AG08396 (cell line): ENCODE measurements at places on chromosomes 11 and 22.

DNA sequence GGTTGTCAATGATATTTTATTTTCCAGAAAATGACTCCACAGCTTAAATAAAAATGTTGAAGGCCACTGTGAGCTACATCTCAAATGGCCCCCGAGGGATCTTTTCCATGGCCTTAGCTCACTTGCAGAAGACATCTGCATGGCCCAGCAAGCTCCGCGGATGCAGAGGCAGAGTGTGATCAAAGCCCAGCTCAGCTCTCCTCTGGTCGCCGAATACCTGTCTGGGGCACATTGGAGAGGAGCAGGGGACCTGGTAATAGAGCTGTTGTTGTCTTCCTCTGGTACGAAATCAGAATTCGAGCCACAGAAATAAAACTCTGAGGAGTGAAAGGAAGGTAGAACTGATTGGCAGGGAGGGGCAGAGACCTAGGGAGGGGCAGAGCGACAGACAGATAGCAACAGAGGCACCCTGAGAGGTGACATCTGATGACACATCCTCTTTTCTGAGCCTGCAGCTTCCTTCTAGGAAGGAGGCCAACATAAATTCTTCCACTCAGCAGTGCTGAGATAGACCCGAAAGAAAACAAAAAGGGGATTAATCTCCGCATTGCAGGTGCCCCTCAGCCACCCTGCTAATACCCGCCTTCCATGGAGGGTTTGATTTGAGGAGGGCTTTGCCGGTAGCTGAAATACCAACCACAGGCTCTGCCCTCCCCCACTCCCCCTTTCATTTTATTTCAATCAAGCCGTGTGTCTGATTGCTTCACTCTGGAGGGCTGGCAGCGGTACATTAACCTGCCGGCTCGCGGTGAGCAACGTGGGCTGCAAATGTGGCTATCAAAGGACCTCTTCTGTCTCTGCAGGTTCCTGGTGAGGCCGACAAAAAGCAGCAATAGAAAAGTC lies 759.4 kb downstream of the OPCML start:
- no peak for DNase-seq

DNA sequence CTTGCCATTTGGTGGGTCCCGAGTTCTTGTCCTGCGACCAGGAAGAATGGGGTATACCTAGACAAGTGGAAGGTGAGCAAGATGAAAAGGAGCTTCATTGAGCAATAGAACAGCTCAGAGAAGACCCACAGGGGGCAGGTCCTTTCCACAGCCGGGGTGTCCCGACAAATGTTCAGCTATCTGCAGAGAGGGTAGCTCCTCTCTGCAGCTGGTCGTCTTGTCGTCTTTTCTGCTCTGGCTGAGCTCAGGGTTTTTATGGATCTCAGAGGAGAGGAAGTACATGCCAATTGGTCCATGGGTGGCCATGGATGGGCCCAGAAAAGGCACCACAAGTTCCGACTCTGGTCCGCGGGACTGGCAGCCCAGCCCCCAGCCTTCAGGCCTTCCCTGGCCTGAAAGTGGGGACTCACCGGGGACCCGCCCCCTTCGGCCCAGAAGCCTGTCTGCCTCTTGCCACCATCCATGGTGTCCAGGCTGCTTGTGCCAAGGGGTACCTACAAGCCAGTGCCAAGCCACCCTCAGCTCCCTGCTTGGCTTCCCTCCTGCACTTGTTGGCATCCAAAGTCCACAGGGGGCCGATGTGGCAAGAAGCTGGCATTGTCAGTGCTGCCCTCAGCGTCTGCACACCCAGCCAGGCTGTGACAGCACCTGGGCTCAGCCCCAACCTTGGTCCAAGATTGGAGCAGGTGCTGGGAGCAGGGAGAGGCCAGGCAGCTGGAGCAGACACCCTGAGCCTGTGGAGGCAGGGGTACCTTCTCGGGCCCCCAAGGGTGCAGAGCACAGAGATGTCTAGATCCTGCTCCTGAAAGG lies 438.9 kb downstream of the TBC1D22A start:
- no peak for DNase-seq

DNA sequence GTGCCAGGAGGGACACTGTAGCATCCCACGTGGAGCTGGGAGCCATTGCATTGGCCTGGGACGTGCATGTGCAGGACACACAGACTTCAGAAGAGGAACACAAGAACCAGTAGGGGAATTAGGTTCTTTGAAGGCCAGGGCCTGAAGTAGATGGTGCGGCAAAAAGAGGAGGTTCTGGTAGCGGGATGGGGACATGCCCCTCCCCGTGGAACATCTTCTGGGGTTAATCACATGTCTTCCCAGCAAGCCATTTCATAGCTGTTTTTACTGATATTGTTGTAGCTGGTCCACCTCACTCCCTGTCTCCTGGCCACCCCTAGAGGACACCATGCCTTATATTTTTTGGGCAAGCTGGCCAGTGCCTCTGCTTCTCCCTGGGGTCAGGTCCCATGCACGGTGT lies 74.3 kb downstream of the SCN3B start:
- DNase-seq, result no peak

- no peak for DNase-seq
These were observed 11.0 kb downstream of the TP53AIP1 start for GRCh38 chr11:128931668-128932067.

- no peak for DNase-seq
These were observed 31.7 kb upstream of the DRD2 start for GRCh38 chr11:113506893-113507292.

GRCh38 chr11:116703421-116703820 lies 69.4 kb downstream of the BUD13 start:
- no peak for DNase-seq

- DNase-seq, result no peak
These were observed 78.0 kb downstream of the MYEOV start for GRCh38 chr11:69371731-69372588.

- no peak for DNase-seq
These were observed 598.8 kb downstream of the TBC1D22A start for GRCh38 chr22:47361247-47361646.

DNA sequence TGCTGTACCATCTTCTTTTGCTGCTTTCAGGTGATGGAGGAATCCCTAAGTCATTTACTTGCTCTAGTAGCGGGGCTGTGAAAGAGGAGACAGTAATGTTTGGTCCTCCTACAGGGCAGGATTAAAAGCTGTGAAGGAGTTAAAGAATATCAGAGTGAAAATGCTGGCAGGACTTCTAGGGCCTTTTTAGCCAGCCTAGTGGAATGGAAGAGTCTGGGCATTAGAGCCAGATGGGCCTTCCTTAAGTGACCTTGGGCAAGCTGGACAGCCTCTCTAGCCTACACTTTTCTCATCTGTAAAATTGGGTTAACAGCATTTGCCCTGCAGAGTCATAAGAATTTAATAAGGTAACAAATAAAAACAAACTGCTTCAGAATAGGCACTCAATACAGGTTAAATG lies 114.7 kb downstream of the RBFOX2 start:
- no peak for DNase-seq

GRCh38 chr11:34926101-34926830 lies 9.8 kb downstream of the PDHX start:
- peak; percentile 11 for DNase-seq

GRCh38 chr22:19407649-19408606 lies 23.6 kb downstream of the HIRA start:
- DNase-seq, result no peak

GRCh38 chr11:62708392-62708791 lies 916 bp downstream of the GNG3 start:
- DNase-seq, result no peak

DNA sequence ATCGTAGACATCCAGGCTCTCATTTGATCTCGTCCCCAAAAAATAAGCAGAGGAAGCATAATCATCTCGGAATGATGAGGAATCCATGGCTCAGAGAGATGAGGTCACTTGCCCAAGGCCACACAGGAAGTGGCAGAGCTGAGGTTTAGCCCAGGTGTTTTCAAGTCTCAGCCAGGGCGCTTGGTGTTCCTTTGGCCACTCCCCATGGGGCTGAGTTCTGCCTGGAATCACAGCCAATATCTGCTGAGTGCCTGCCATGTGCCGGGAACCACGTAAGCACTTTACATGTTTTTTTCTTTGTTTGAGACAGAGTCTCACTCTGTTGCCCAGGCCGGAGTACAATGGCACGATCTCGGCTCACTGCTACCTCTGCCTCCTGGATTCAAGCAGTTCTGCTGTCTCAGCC lies 29.5 kb upstream of the MYH9 start:
- DNase-seq, result no peak

- DNase-seq, result peak; percentile 79
These were observed 6.7 kb upstream of the AP1B1 start for GRCh38 chr22:29394931-29395581.

DNA sequence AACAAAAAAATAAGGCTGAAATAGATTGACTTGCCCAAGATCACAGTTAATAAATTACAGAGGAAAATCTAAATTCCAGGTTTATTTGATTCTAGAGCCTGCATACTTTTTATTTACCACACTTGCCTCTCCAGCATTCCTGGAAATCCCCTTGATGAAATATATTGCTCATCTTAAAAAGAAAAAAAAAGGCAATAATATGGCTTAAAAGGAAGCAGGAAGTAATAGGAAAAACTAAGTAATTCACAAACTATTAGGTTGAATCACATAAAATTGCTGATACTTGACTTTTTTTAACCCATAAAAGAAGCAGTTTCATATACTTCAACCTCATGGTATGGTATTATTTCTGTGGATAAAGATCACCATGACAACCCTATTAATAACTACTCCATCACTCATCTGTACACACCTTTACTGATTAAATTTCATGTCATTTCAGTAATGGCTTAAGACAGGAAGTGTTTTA lies 52.9 kb downstream of the COPB1 start:
- no peak for DNase-seq

DNA sequence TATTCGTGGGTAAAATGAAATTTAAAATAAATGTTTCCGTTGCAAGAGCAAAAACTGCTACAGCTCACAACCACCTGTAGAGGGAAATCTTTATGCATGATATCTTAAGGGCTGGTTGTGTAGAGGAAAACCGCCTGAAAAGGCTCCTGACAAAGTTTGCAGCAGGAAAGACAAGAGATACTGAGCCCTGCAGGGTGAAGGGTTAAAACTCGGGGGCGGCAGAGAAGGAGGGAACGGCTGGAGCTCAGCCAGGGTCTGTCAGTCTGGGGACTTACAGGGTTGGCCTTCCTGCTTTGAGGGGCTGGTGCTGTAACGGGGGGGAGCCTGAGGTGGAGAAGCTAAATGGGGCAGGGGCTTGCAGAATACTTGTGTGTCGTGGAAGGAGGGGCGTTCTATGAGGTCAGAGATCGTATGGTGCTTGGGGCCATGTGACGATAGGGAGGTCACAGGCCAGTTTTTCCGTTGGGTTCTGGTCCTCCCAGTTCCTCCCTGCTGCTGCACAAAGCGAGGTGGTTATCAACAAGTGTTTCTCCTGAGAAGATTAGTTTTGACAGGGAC lies 122.9 kb upstream of the HSD17B12 start:
- no peak for DNase-seq

DNA sequence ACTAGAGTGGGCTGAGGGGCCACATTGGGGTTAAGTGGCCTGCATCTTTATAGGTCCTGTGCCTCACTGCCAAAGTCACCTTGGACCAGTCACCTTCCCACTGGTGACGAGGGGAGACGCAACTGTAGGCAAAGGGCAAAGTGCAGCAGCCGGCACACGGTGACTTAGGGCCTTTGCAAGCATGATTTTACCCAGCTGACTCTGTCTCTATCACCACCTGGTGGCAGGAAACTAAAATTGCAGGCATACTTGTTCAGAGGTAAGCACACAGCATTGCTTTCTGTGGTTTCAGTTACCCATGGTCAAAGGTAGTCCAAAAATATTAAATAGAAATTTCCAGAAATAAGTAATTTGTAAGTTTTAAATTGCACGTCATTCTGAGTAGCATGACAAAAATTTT lies 1164.4 kb downstream of the BRD1 start:
- DNase-seq, result no peak

- DNase-seq, result no peak
These were observed 272.8 kb downstream of the CTTN start for GRCh38 chr11:70671083-70671482.

DNA sequence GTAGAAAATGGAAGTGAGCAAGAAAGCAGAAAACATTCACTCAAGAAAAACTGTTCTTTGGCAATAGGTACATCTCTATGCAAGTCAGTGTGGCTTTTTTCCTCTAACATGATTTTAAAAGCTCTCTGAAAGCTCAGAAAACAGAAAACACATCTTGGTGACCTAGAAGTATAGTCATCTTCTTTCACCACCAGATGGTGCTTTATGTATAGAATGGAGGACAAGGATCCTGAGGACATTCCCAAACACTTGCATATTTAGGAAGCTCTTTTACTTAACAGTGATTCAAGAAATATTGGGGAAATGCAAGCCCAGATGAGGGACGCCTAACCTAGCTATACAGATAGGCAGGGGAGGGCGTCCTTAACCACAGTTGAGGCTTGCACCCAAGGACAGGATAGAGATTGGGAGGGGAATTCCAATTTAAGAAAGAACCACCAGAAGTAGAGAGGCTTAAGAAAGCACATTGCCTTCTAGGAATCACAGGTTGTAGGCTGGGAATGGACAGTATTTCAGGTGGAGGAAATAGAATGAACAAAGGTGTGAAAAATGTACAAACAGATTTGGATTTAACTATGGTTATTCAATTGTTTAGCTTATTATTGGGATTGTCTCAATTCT lies 13.8 kb upstream of the CCDC81 start:
- DNase-seq, result peak; percentile 35

DNA sequence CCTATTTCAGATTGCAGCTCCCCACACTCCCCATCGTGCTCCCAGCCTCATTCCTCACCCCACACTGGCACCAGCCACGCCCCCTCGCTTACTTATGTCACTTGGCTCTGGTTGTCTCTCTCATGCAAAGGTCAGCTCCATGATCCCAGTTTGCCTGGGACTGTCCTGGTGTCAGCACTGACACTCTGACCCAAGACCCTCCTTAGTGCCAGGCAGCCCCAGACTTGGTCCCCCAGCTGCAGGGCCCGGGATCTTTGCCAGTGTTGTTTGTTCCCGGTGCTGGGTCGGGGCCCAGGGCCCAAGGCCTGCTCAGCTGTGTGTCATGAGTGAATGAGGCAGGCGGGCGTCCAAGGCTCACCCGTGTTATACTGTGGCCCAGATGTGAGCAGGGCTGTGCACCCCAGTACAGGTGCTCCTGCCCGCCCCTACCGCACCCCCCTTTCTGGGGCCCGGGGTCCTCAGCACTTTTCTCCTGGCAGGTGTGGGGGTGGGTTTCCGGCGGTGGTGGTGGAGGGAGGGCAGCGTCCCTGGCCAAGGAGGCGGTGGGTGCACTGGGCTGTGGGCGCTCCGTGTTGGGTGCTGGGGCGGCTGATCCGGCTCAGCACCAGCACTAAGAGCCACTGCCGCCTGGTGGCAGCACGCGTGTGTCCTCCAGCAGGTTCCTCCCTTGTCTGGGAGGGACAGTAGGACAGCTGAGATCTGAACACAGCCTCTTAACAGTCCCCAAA lies 19.5 kb downstream of the IL17REL start:
- DNase-seq, result peak; percentile 85

DNA sequence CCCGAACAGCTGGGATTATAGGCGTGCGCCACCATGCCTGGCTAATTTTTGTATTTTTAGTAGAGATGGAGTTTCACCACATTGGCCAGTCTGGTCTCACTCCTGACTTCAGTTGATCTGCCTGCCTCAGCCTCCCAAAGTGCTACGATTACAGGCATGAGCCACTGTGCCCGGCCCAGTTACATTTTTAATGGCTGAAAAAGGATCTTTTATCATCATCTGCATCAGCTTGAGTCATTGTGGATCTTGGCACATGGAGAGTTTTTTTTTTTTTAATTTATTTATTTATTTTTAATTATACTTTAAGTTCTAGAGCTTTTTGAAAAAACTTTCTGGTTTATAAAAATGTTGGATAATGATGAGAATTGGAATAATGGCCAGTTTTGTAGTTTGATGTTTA lies 8.6 kb downstream of the IGHMBP2 start:
- no peak for DNase-seq

GRCh38 chr11:115389790-115390189 lies 114.4 kb downstream of the CADM1 start:
- DNase-seq, result no peak
